ENCODE measurements at places on chromosomes 16 and 17.

DNA sequence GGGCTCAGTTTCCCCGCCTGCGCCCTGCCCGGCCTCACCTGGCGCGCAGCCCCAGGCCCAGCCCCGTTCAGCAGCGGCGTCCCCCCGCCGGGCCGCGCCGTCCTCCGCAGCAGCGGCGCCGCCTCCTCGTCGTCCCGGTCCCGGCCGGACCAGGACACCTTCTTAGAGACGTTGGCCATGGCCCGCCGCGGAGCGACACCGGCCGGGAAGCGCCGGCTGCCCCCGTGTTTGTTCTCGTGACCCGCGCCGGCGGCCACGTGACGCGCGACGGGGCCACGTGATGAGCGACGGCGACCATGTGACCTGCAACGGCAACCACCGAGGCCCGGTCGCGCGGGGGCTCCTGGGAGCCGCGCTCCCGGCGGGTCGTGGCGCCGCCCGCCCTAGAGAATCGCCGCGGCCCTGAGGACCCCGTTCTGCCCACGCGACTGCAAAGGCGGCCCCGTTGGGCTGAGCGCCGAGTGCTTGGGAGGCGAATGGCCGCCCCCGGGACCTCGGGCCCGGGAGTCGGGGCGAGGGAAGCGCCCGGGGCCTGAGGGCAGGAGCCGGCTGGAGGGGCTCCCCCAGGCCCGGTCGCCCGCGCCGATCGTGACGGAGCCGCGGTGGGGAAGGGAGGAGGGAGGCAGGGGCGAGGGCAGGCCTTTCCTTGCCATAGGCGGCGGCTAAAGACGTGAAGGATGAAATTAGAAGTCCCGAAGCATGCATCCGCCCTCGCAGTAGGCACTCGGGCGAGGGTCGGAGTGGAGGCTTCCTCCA, at the start of gene CLCN7:
Gene CLCN7 (minus strand): TSS at position 233 of the 756 bp plus-strand sequence. CDS start 54 bp downstream, at position 179.
- peak; percentile 86 for DNase-seq

DNA sequence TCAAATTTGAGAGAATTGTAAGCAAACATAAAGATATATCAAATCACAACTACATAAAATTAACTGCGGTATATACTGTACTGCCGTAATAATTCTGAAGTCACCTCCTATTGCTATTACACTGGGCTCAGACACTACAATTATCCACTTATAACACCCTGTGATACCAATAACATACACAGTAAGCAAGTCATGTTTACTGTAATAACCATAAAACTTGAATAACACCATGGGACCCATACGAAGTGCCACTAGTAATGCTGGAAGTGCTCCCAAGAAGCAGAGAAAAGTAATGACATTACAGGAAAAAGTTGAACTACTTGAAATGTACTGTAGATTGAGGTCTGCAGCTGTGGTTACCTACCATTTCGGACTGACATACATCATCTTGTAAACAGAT, 24.0 kb downstream of the CMC2 start:
- DNase-seq: no peak

DNA sequence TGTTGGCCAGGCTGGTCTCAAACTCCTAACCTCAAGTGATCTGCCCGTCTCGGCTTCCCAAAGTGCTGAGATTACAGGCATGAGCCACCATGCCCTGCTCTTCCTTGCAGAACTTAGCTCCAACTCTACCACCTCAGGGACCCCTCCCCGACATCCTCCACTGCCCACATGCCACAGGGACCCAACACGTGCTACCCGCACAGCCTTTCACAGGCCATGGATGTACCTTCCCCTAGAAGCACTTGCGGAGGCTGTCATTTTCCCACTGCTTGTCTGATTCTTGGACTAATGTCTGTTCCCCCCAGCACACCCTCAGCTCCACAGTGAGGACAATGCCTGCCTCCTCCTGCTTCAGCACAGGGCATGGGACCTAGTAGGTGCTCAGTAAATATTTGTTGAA, 147.4 kb downstream of the ZNF423 start:
- no peak for DNase-seq

GRCh38 chr17:62670202-62670821, 42.8 kb downstream of the MRC2 start:
- no peak for DNase-seq

GRCh38 chr17:67270416-67270815, 25.4 kb upstream of the HELZ start:
- DNase-seq: no peak

GRCh38 chr16:10387188-10387617, 1.3 kb downstream of the ATF7IP2 start:
- DNase-seq: no peak

GRCh38 chr16:35908152-35908551, 2448.7 kb downstream of the TP53TG3F start:
- no peak for DNase-seq

DNA sequence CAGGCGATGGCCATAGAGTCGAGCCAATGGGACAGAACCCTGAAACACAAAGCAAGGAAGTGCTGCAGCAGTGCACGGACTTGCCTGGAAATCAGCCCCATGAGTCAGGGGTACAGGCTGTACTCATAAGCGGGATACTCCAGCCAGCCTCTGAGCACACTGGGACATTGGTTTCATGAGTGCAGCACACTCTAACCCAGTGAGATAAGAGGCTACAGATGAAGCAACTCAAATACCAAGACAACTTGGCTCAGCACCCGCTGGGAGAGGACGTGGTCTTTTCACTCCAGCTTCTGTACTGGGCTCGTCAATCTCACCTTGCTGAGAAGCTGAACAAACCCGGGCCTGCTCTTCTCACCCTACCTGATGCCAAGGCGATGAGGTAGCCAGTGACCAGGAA, 98.2 kb downstream of the AXIN2 start:
- no peak for DNase-seq

DNA sequence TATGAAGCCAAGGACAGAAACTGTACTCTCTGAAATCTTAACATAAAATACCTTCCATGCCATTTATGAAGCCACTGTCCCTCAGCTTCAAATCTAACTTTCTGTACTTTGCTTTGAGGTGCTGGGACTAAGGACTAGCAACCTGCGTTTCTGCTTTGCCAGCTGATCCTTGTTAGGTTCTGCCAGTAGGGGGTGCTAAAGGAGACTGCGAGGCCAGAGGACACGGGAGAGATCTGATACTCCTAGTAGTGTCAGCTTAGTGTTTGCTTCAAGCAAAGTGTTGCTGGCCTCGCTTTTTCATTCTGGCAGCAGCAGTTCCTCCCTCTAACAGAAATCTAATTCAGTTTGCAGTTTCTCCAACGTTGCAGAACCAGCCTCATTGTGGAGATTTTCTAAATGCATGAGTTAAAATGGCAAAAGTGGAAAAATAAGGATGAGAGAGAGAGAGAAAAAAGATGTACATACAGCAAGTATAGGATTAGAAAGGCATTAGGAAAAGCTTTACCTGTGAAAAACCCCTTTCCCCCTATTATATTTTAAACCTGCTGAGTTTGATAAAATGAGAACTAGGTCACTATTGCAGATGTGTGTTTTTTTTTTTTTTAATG, 297.5 kb downstream of the CA10 start:
- peak; percentile 20 for DNase-seq

- no peak for DNase-seq
Observed at GRCh38 chr17:58918072-58918471, 162.4 kb downstream of the PPM1E start.

GRCh38 chr16:878072-878784, 77.7 kb upstream of the GNG13 start:
- no peak for DNase-seq

GRCh38 chr17:48612854-48613691, 2.0 kb downstream of the HOXB8 start:
- DNase-seq: no peak

GRCh38 chr17:29283961-29284360, 10.0 kb downstream of the NUFIP2 start:
- no peak for DNase-seq

DNA sequence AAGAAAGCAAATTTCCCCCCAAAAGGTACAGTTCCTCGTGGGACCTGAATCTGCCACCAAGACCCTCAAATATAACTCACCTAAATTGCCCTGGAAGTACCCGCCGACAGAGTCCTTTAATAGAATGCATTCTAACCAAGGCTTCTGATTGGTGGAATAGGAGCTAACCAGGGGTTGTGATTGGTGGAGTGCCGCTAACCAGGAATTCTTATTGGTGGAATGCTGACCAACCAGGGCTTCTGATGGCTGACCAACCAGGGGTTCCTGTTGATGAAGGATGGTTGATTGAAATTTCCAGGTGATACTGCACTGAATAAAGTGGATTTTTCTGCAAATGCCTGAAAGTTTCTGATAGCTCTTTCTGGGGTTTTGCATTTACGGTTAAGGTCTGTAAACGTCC, 6.5 kb downstream of the TFAP4 start:
- no peak for DNase-seq

DNA sequence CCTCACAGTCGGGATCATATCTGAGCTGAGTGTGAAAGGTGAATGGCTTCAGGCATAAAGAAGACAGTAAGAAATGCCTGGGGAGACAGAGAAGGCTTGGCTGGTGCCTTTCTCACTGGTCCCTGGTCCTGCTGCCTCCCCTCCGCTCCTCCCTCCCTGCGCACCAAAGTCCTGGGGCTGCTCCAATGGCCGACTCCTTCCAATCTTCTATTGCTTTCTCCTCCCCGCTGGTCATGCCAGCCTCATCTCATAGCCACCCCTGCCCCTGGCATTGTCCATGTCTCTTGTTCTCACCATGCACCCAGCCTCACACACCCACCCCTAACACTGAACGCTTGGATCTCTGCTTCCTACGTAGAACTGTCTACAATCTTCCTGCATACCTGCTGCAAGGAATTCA, 18.0 kb downstream of the TLE7 start:
- DNase-seq: no peak

DNA sequence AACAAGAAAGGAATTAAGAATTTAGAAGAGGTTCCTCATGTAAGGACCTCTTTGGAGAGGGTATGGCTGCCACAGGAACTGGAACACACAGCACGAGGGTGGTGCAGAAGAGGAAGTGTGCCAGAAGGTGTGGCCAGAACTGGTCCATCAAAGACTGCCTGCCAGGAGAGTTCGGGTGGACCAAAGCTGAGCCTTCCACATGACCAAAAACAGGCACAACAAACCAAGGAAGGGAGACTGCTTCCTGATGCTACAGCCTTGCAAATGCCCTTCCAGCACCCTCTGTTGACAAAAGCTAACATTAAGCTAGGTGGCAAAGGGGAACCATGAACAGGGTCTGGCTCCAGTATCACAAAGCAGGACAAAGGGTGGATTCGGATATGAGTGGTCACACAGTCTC, 125.8 kb upstream of the TMEM97 start:
- no peak for DNase-seq

GRCh38 chr16:79571065-79571902, 29.3 kb downstream of the MAF start:
- DNase-seq: no peak

DNA sequence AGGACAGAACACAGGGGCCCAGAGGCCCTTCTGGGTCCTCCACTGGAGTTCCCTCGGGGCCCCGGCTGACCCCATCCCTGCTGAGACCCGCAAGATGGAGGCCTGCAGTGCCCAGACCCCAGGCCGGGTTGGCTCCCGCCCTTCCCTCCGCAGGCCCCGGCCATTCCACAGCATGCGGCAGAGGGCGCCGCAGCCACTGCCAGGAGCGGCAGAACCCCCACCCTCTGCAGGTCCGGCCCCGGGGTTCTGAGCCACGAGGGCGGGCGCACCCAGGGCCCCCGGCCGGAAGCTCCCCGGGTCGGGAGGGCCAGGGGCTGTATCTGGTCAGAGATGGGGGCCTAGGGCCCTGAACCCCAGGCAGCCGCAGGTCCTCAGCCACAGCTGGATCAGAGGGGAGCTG, 2.4 kb upstream of the PERCC1 start:
- no peak for DNase-seq

DNA sequence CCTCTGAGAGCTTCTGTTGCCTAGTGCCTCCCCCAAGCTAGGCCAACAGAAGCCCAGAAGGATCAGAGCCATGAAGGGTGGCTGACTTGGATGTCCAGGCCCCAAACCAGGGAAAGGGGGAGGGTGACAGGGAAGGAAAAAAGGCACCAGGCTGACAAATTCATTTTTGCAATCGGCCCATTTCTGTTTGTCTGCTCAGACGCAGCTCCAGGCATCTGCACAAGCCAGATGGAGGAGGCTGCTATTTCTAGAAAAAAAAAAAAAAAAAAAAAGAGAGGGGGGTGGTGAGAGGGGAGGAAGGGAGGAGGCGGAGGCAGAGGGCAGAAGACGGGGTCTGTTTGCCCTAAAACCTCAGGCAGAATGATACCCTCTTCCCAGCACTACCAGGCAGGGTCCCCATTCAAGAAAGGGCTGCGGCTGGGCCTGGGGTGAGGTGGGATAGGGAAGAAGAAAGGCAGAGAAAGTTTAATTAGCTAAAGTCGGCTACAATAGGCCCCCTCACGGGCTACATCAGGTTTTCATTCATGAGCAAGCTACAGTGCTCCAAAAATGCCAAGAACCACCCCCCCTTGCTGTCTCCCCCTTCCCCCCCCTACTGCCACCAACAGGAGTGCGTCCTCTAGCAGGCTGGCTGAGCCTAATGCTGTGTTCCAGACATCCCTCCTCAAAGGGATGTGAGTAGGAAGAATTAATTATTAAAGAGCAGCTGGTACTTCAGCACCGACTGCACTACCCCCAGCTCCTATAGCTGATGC, 2.4 kb downstream of the HDAC5 start:
- DNase-seq: peak; percentile 60

DNA sequence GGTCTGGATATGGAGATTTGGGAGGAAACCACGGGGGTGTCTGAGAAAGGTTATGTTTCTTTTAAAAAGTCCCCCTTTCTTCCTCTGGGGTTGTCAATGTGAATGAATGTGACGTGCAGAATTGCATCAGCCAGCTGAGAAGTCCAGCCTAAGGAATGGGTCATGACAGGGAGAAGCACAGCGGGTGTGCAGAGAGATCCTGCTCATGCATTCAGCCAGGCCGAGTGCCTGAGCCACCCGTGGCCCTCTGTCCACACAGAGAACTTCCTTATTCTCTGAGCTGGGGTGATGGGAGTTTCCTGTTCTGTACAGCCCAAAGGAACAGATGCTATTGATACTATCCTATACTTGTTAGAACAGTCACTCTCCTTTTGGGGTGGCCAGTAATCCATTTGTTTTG, 117.9 kb downstream of the CPPED1 start:
- no peak for DNase-seq

GRCh38 chr16:8355675-8356074, 234.6 kb downstream of the TMEM114 start:
- no peak for DNase-seq

DNA sequence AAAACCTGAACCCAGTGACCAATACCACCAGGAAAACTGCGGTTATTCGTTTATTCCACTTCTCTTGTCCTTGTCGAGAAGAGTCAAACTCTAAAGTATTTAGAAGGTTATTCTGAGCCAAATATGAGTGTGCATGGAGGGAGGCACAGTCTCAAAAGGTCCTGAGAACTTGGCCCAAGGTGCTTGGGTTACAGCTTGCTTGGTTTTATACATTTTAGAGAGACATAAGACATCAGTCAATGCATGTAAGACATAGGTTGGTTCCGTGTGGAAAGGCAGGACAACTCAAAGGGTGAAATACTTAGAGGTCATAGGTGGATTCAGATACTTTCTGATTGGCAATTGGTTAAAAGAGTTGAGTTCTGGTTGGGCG, 681 bp upstream of the TRAP1 start:
- DNase-seq: no peak

Measured in nucleus accumbens (tissue), 56 donors.